Activated T-cell treated with anti-CD3 and anti-CD28 coated beads, Interleukin-2, amount 50 U/mL, for 72 hours (primary cell): ENCODE measurements at places on chromosomes 12 and 14. TPM values are rescaled to one million over a fixed set of nuclear protein-coding genes. Genes with fewer than 3 reads are reported as not detected.

The RDH5 gene
- total RNA-seq, result 9.3 TPM

The CLEC14A gene
- total RNA-seq, result not detected

The RGS6 gene
- total RNA-seq, result 2.5 TPM

The PLEKHD1 gene
- total RNA-seq, result 0.12 TPM

The CLEC4D gene
- not detected for total RNA-seq

The MYO1A gene
- total RNA-seq, result 13.4 TPM

The KNTC1 gene
- 186 TPM for total RNA-seq

The CDK17 gene
- 61.9 TPM for total RNA-seq

- peaks cover 1% of the 10 kb centered on the region for H3K36me3 ChIP-seq
- H3K27me3 ChIP-seq, result no peaks in the 10 kb centered on the region
- DNase-seq, result no peak
- H3K27ac ChIP-seq, result no peak overlapping the region
- no peak overlapping the region for H3K4me3 ChIP-seq
These were observed 39.0 kb downstream of the DCAF4 start for GRCh38 chr14:72965249-72965648.

- peak overlapping the region; percentile 70 for H3K4me3 ChIP-seq
- H3K4me1 ChIP-seq, result peaks cover 10% of the 10 kb centered on the region
- peak overlapping the region; percentile 84 for H3K27ac ChIP-seq
- no peaks in the 10 kb centered on the region for H3K36me3 ChIP-seq
These were observed 29.2 kb downstream of the GNS start for GRCh38 chr12:64729909-64730587.

DNA sequence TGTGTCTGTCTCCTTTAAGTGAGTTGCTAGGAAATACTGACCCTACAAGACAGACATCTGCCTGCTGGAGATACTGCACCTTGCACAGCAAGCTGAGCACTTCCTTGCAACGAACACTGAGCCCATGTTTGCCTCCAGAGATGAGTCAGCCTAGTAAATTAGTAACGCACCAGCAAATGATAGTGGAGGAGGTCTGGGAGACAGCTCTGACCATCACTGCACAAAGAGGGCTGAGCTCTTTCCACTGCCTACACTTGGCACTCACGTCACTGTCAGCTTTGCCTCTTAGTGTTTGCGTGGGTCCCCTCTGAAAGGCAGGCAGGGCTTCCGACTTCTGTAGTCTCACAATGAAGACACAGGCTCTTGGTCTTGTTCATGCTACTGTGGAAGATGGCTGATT, 109.0 kb downstream of the APAF1 start:
- peaks cover 11% of the 10 kb centered on the region for H3K4me1 ChIP-seq
- peak overlapping the region; percentile 2 for H3K4me3 ChIP-seq
- H3K27me3 ChIP-seq, result peaks cover 30% of the 10 kb centered on the region
- H3K36me3 ChIP-seq, result no peaks in the 10 kb centered on the region

GRCh38 chr14:74978416-74978947, 23.1 kb upstream of the PGF start:
- H3K4me1 ChIP-seq, result peaks cover 5% of the 10 kb centered on the region
- no peaks in the 10 kb centered on the region for H3K36me3 ChIP-seq
- DNase-seq, result no peak
- no peak overlapping the region for H3K4me3 ChIP-seq

DNA sequence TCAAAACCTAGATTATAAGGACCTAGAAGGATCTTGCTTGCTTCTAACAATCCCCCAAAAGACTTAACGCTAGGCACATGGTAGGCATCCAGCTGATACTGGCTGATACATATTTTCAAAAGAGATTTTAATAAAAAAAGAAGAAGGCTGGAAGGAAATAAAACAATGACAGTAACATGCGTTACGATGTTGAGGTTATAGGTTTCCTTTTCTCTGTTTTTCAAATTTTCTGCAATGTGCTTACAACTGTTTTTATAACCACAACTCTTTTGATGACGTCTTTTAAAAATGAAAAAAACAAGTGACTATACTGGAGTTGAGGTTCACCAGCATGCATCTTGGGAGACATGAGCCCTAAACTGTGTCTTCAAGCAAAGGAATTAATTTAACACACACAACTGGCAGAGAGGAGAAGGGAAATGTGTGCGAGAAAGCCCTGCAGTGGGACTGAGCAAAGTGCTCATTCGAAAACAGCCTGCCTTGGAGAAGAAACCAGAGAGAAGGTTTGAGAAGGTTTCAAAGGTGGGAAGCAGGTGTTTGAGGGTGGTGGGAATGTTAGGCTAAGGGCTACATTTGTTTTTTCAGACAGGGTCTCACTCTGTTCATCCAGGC, 80.4 kb downstream of the DUSP16 start:
- DNase-seq, result peak; percentile 47
- peaks cover 35% of the 10 kb centered on the region for H3K36me3 ChIP-seq
- H3K4me3 ChIP-seq, result peak overlapping the region; percentile 87
- peak overlapping the region; percentile 96 for H3K27ac ChIP-seq

- no peak overlapping the region for H3K4me3 ChIP-seq
- DNase-seq, result no peak
- no peaks in the 10 kb centered on the region for H3K36me3 ChIP-seq
- H3K27ac ChIP-seq, result no peak overlapping the region
- H3K27me3 ChIP-seq, result no peaks in the 10 kb centered on the region
These were observed 42.2 kb upstream of the APPL2 start for GRCh38 chr12:105278043-105278697.

DNA sequence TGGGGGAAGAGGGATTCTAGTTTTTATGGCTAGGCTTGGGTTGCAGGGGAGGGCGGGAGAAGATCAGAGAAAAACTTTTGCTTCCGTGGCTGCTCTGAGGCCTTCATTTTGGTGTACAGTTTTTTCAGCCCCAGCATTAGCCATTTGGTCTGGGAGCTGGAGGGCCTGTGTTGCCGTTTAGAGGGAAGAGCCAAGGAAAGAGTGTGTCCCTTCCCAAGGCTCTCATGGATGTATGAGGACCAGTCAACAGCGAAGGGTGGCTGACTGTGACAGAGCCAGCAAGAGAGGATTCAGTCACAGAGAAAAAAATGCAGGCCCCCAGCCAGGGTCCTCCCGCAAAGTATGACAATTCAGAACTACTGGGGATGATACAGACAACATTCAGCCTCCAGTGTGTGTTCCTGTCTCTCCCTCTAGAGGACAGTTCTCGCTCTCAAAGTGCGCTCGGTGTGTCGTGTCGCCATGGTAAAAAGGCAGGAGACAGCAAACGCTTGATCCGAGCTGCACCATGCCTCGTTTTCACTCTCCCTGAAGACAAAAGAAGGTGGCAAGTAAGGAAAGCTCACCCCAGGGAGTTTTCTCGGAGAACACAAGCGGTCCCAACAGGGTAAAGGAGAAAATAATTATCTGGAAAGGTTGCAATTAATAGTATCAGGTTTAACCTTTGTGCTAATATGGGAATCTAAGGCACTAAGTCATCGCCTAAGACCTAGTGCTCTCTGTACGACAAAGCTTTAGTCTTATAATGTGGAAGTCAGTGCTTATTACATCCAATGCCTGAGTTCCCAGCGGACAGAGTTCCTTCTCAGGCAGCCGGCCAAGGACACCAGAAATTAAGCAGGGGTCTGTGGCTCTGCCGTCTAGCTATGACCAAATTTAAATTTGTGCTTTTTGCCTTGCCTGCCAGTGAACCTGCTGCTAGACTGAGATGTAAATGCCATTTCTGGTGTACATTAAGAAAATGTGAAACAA, 157.3 kb upstream of the PLXNC1 start:
- no peak overlapping the region for H3K27ac ChIP-seq
- no peak overlapping the region for H3K4me3 ChIP-seq
- no peak for DNase-seq
- no peaks in the 10 kb centered on the region for H3K36me3 ChIP-seq
- H3K27me3 ChIP-seq, result no peaks in the 10 kb centered on the region

DNA sequence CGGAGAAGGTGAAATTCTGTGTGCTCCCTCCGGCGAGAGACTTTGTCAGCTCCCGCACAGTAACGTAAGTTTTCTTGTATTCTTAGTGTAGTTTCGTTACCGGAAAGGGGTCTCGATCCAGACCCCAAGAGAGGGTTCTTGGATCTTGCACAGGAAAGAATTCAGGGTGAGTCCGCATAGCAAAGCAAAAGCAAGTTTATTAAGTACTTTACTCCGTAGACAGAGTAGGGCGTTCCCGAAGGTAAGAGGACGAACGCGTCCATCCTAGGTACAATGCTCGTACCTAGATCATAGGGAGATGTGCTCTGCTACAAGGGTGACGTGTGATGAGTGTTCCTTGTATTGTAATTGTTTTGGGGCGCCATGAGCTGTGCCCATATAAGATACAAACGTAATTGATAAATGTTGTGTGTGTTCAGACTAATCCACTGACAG, 293 bp downstream of the IFI27L1 start:
- H3K27me3 ChIP-seq, result no peaks in the 10 kb centered on the region
- H3K4me1 ChIP-seq, result peaks cover 58% of the 10 kb centered on the region
- peak overlapping the region; percentile 93 for H3K27ac ChIP-seq
- peak; percentile 23 for DNase-seq
- peak overlapping the region; percentile 100 for H3K4me3 ChIP-seq

DNA sequence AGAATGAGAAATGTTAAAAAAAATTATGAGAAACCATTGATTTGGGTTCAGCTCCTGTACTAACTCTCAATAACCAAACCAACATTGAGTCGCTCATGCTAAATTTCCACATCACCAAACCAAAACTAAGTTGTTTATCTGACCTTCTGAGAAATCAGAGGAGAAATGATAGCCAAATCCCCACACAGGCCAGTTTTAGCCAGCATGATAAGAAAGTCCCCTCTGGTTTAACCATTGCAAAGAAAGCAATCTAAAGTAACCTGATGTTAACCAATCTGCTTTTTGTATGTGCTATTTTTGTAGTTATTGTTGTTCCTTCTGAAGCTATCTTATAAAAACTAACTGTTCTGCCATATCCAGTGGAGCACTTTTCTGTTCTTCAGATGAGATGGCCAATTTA, 599.7 kb downstream of the SLC16A7 start:
- no peak overlapping the region for H3K27ac ChIP-seq
- no peaks in the 10 kb centered on the region for H3K4me1 ChIP-seq
- H3K27me3 ChIP-seq, result no peaks in the 10 kb centered on the region
- H3K4me3 ChIP-seq, result no peak overlapping the region
- DNase-seq, result no peak

- DNase-seq, result no peak
- no peak overlapping the region for H3K4me3 ChIP-seq
- no peaks in the 10 kb centered on the region for H3K27me3 ChIP-seq
- no peaks in the 10 kb centered on the region for H3K36me3 ChIP-seq
These were observed 117.3 kb downstream of the GPR135 start for GRCh38 chr14:59347915-59348314.

GRCh38 chr14:54681811-54682261, 114.9 kb downstream of the SAMD4A start:
- no peak overlapping the region for H3K27ac ChIP-seq
- H3K4me3 ChIP-seq, result no peak overlapping the region
- H3K27me3 ChIP-seq, result peaks cover 32% of the 10 kb centered on the region
- no peak for DNase-seq
- peaks cover 2% of the 10 kb centered on the region for H3K36me3 ChIP-seq

DNA sequence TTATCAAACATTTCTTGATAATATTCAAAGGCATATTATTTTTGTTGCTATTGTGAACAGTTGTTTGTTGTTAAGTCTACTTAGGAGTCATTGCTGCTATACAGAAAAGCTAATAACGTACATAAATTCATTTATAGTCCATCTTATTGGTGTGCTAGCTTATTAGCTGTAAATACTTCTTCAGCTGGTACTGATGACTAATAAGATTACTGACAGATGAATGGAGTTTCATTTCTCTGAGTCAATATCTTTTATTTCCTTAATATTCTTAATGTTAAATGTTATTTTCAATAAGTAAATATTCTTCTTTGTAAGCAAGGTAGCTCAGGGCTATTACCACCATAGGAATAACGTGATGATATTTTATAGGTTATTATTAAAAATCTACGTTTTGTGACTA, 139.4 kb upstream of the SLCO1C1 start:
- H3K4me3 ChIP-seq, result no peak overlapping the region
- DNase-seq, result no peak
- no peak overlapping the region for H3K27ac ChIP-seq
- no peaks in the 10 kb centered on the region for H3K4me1 ChIP-seq
- no peaks in the 10 kb centered on the region for H3K36me3 ChIP-seq

DNA sequence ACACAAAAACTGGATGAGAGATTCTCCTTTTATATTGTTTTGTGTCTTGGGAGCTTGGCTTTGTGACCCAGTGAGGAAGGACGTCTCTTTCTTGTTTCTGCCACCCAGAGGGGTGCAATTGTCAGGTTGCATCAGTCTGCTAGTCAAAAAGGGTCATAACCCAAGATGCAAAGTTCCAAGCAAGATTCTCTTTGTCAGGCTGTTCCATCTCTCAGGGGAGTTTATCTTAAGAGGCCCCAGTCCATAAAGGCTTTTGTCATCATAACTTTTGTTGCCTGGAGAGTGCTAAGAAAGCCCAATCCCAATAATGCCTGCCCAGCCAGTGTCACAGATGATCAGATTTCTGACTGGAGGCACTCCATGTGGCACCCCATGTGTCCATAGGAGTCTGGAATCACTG, 444.9 kb downstream of the TRHDE start:
- no peaks in the 10 kb centered on the region for H3K27me3 ChIP-seq
- DNase-seq, result no peak
- no peak overlapping the region for H3K27ac ChIP-seq
- H3K36me3 ChIP-seq, result peaks cover 2% of the 10 kb centered on the region
- no peaks in the 10 kb centered on the region for H3K4me1 ChIP-seq
- H3K4me3 ChIP-seq, result no peak overlapping the region

- H3K4me1 ChIP-seq, result peaks cover 62% of the 10 kb centered on the region
- peak overlapping the region; percentile 61 for H3K27ac ChIP-seq
- peaks cover 14% of the 10 kb centered on the region for H3K36me3 ChIP-seq
- peak; percentile 77 for DNase-seq
- H3K27me3 ChIP-seq, result peaks cover 45% of the 10 kb centered on the region
- H3K4me3 ChIP-seq, result peak overlapping the region; percentile 72
These were observed 23.8 kb downstream of the VPS37B start for GRCh38 chr12:122871851-122872780.
